ENCODE measurements at places on chromosomes 5 and 9. TPM values are rescaled to one million over a fixed set of nuclear protein-coding genes. Genes with fewer than 3 reads are reported as not detected.

GRCh38 chr9:90458485-90458884 lies 184.1 kb downstream of the DIRAS2 start:
- DNase-seq = no peak

- DNase-seq = no peak
These were observed 61.3 kb downstream of the MAT2B start for GRCh38 chr5:163566678-163567077.

GRCh38 chr9:92095236-92095635 lies 20.0 kb downstream of the SPTLC1 start:
- DNase-seq = no peak

DNA sequence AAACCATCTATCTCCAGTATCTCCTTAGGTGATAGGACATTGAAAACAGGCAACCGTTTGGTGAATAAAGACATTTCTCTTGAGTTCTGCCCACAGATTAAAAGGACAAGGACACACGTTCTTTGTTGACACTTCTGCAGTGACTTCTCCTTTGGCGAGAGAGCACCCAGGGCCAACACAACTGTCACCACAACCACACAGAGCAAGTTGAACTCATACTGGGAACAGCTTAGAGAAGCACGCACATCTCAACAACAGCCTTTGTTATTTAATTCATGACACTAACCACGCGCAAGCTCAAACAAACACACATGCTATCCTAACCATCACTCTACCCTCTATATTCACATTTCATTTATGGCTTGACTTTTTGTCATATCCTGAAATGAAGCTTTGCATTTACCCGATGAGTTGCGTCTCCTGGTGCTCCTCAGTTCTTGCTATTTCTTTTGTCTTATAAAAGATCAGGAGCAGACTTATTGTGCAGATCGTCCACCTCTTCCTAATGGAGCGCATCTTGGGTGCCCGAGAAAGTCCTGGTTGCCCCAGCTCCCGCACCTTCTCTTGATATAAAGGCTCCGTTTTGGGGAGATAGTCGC lies 543 bp downstream of the ST8SIA4 start:
- no peak for DNase-seq

Gene GRM6
- total RNA-seq = 0.47 TPM

GRCh38 chr9:125407974-125408900 lies 146.6 kb downstream of the GAPVD1 start:
- DNase-seq = peak; percentile 84

Gene ARID3C
- total RNA-seq = 0.31 TPM

Gene C9orf153
- 5.0 TPM for total RNA-seq

- DNase-seq = no peak
These were observed 876.4 kb downstream of the NR2F1-AS1 start for GRCh38 chr5:92704590-92704989.

Gene GM2A
- 38.0 TPM for total RNA-seq

Gene CEL
- 2.4 TPM for total RNA-seq

GRCh38 chr5:174877987-174878386 lies 153.6 kb downstream of the MSX2 start:
- no peak for DNase-seq

DNA sequence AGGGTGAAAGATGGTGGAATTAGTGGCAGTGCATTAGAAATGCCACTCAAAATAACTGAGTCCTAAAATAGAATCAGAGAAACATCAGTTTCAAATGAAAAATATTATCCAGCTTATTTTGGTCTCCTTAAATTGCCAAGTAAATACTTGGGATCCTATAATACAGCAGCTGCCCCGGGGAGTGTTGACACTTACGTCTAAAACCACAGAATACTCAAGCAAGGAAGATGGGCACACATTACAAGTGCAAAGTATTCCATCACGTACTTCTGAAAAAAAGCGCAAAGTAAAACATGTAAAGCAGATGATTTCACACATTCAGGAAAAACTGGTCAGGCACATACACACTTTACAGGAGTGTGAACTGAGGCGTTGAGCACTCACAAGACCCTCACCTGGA lies 2.4 kb upstream of the ARHGEF37 start:
- DNase-seq = no peak

Gene CBY3
- total RNA-seq = 12.8 TPM

Gene CLPTM1L
- total RNA-seq = 150 TPM

DNA sequence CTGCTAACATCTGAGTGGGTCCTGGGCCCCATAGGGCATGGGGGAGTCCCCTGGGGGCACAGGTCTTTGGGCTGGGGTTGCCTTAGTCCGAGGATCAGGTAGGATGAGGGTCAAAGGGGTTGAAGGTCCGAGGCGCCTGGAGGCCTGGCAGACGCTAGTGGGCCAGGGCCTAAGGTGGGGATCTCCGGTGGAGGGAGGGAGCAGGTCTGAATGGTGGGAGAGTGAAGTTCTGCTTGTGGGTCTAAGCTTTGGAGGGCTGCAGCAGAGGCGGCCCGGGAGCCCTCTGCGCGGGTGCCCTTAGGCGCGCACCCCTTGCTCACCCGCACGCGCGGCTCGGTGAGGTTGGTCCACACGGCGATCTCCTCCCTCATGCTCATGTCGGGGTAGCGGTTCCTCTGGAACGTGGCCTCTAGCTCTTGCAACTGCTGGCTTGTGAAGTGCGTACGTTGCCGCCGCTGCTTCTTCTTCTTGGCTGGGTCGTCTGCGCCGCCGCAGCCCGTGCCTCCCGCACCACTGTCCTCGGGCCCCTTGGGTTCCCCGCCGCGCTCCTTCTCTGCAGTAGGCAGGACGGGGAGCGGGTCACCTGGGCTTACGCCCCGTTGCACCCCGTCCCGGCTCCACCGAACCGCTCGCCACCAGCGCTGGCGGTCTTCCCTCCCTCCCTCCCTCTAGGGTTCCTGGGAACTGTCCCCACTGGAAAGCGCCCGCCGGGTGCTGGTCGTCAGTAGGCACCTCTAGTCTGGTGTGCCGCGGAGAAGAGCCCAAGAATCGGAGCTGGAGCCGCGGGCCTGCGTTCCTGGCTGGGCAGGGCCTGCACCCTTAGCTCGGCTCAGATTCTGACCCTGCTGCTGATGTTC lies 2.8 kb downstream of the PITX1 start:
- no peak for DNase-seq

DNA sequence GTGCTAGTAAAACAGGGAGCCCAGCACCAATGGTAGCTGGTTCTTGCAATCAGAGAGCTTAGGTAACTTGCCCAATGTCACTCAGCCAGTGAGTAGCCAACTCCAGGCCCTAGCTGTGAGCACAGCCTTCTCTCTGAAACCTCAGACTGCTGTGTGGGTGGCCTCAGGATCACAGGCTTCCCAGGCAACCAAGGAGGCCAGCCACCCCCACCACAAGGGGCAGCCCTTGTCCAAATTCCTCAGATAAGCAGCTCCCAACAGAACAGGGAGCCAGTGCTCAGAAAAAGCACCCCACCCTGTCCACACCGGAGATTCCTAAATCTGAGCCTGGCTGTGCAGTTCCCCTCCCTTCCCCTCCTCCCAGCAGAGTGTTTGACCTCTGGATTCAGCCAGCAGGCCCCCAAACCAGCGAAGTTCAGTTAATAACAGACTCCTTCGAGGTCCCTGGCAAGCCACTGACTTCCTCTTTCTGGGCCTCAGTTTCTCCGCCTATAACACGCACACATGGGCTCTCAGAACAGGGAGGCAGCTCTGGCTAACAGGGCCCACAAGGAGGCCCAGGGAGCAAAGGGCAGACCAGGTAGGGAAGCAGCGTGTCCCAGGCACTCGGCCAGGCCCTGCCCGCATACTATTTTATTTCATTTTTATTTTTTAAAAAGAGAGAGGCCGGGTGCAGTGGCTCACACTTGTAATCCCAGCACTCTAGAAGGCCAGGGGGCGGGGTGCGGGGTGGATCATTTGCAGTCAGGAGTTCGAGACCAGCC lies 2.7 kb downstream of the EEIG1 start:
- DNase-seq = peak; percentile 89

GRCh38 chr9:76891874-76892273 lies 14.0 kb downstream of the PRUNE2 start:
- DNase-seq = no peak

GRCh38 chr5:163478126-163478981 lies 17.9 kb downstream of the HMMR start:
- no peak for DNase-seq

Gene MEGF10
- total RNA-seq = 5.1 TPM

Gene MTX3
- total RNA-seq = 17.5 TPM

- no peak for DNase-seq
These were observed 303.7 kb upstream of the SLC24A2 start for GRCh38 chr9:20092561-20092960.

DNA sequence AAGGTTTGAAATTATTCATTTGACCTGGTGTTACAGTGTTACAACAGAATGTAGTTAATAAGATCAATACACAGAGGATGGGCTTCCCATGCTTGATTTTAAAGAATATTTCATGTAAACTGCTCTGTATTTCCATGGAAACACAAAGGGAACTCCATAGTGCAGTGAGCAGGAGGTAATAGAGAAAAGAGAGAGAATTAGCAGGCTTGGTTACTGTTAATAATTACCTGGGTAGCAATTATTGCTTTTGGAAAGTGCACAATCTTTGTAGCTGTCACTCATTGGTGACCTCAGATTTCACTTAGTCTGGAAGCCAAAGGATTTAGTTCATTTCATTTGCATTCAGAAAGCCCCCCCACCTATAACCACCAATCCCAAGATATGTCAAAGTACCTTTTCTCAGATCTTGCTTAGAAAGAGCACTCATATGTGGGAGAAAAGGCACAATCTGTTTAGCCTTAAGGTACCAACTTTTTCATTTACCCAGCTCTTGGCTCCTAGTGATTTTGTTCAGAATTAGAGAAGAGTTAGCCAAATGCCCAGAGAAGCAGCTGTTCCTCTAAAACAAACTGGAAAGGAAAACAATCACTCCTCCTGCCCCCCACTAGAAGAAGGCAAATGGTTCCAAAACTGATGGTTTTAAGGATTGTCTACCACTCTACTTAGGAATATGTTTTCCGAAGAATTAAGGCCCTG lies 234.5 kb upstream of the SLC24A2 start:
- DNase-seq = no peak

GRCh38 chr9:88773627-88774244 lies 217.5 kb upstream of the S1PR3 start:
- DNase-seq = no peak

DNA sequence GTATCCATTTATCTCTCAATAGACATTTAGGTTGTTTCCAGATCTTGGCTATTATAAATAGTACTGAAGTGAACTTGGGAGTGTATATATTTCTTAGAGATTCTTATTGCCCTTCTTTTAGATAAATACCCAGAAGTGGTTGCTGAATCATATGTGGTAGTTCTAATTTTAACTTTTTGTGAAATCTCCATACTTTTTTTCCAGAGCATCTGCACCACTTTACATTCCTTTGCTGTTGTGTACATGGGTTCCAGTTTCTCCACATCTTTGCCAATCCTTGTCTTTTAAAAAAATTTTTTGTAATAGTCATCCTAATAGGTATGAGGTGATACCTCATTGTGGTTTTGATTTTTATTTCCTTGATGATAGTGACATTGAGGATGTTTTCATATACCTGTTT lies 303.7 kb downstream of the CCDC171 start:
- no peak for DNase-seq

Measured in testis (tissue), 5 donors.